ENCODE measurements at places on chromosomes 4 and X. TPM values are rescaled to one million over a fixed set of nuclear protein-coding genes. Genes with fewer than 3 reads are reported as not detected.

- no peak for DNase-seq
These were observed 892.4 kb upstream of the TENM3 start for GRCh38 chr4:181350615-181351415.

DNA sequence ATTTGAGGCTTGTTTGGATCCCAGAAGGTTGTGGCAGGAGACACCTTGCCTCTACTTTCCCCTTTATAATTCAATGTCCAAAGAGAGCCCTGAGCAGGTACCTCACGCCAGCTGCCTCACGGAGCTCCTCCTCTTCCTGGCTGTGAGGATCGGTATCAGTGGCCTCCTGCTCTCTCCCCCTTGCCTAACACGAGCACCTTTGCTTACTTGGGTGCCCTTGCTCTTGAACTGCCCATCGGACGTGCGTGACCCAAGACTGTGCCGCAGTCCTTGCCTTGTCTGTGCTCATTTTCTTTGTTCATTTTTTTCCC is 27.8 kb upstream of the MSANTD1 start:
- no peak for DNase-seq

The PRDM8 gene
- 2.6 TPM for total RNA-seq

The NLGN4X gene
- total RNA-seq = 0.66 TPM

The HMGB2 gene
- total RNA-seq = 18.7 TPM

GRCh38 chr4:154982187-154983047 is 201.3 kb downstream of the RBM46 start:
- DNase-seq = peak; percentile 67

The TEX28 gene
- total RNA-seq = not detected

- no peak for DNase-seq
These were observed 2.7 kb upstream of the SMIM20 start for GRCh38 chr4:25911356-25911755.

DNA sequence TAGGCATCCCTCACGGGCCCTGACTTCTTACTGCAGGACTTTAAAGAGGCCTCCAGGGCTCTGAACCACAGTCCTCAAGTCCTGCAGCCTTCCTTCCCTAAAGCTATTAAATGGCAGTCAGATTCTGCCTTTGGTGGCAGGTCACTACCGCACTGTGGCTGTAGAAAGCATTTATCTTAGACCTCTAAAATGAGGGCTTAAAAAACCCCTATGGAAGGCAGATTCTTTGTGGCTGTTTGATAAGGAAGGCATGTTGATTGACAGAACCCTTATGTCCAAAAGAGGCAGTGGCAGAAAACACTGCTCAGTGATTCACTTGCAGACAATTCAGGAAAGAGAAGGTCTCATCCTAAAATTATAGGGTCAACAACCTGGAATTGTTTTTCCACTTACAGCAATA is 79.2 kb downstream of the FBXL5 start:
- DNase-seq = no peak

The PGRMC2 gene
- total RNA-seq = 20.2 TPM

The PIGA gene
- 9.3 TPM for total RNA-seq

GRCh38 chr4:123976285-123976684 is 579.7 kb downstream of the SPRY1 start:
- DNase-seq = no peak

The HTRA3 gene
- 4.2 TPM for total RNA-seq

- no peak for DNase-seq
These were observed 100.9 kb downstream of the TTC29 start for GRCh38 chr4:146844761-146845160.

- no peak for DNase-seq
These were observed 10.3 kb downstream of the GUCY1B1 start for GRCh38 chr4:155769090-155769489.

GRCh38 chrX:154712781-154713740 is 37.8 kb downstream of the GAB3 start:
- no peak for DNase-seq

DNA sequence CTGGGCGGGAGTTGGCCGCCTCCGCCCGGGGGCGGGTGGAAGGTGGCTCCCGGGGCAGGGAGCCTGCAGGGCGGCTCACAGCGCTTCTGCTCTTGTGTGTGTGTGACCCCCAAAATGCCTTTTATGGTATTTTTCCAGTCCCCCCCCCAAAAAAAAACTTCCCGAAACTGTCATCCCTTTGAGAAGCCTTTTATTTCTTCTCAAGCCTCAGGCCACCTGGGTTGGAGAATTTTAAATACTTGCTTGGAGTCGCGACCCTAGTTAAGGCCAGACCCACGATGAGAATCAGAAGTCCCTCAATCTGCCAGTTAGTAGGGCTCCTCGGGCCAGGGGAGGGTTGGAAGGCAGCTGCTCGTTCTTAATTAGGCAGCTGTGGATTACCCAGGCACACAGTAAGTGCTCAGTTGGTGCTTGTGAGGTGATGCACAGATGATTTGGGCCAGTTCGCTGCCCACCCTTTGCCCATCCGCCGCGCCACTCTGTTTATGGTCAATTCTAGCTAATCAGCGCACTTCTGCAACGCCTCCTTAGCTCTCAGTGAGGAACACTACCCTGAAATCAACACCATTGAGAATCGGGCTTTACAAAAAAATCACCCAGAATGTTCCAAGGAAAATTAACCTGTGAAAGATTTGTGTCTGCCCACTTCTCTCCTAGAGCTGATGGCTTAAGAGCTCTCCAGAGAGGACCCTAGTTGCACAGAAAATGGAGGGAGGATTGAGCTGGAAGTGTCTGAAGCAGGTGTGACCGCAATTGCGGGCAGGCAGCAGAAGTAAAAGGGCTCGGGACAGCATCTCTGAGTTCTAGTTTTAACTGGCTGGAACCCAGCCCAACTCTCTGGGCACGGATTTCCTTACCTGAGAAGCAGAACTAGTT is 648 bp upstream of the SCD5 start:
- DNase-seq = no peak

GRCh38 chrX:36199928-36200327 is 280.4 kb downstream of the CFAP47 start:
- no peak for DNase-seq

- DNase-seq = no peak
These were observed 88.5 kb upstream of the ADRA2C start for GRCh38 chr4:3677748-3678070.

GRCh38 chr4:120919358-120919757 is 3.2 kb downstream of the PRDM5 start:
- DNase-seq = no peak

DNA sequence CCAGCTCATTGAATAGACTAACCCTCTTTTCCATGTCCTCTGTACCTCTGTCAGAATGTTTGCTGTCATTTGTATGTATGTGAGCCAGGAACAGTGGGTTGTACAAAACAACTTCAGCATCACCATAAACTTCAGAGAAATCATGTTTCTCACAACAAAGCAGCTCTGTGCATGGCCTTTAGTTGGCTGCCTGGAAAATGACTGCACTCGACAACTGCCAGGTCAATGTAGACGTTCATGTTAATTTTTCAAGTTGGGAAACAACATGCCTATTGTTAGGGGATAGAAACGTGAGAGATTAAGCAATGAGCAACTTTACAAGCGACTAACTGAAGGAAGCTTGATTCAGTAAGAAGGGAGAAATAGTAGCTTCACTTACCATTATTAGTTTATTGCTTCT is 17.9 kb upstream of the CXCL11 start:
- DNase-seq = no peak

DNA sequence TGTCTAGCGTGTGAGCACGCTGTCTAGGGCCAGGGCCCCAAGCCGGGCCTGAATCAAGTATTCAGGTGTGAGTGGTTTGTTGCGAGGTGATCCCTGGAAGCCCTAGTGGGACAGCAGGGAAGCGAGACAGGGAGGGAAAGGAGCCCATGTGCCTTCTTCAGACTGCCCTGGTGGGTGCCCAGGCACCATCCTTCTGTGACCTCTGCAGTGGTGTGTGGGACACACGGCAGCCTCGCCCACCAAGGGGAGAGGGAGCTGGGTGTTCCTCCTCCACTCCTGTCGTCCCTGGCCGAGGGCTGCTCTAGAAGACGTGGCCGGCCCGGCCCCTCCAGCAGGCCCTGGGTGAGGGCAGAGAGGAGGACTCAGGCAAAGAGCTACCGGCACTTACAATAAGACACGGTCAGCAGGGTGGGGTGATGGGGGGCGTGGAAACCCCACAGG is 47.4 kb downstream of the HTRA3 start:
- DNase-seq = no peak

GRCh38 chrX:47189906-47190305 is 3.7 kb upstream of the UBA1 start:
- DNase-seq = no peak

- DNase-seq = no peak
These were observed 1042.5 kb upstream of the PABPC4L start for GRCh38 chr4:135244056-135244455.

The NLGN3 gene
- total RNA-seq = 1.0 TPM

The PIR gene
- 5.3 TPM for total RNA-seq

The SLIT2 gene
- 3.1 TPM for total RNA-seq

DNA sequence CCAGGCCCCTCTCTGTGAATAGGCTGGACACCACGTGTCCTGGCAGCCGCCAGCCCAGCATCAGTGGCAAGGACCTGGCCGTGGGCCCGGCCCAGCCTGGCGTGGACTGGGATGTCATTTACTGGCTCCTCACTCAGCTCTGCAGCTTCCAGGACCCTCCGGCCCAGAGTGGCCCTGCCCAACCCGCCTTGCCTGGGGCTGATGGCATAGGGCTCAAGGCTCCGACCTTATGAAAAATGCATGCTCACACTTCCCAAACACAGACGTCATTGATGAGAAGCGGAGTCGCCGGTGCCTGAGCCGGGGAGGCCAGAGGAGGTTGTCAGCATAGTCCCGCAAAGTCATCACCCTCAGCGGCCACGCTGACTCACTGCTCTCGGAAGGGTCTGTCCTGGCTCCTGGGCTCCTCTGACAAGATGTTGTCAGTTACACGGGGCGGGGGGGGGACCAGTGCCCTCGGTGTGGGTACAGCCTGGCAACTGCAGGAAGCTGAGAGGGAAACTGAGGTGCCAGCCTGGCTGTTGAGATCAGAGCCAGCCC is 14.3 kb downstream of the CFAP99 start:
- DNase-seq = no peak
